Bone marrow (tissue), 2 donors: ENCODE measurements at places on chromosomes 4 and X.

- DNase-seq, result no peak
Measured at GRCh38 chr4:761739-762138, 56.1 kb downstream of the PCGF3 start.

DNA sequence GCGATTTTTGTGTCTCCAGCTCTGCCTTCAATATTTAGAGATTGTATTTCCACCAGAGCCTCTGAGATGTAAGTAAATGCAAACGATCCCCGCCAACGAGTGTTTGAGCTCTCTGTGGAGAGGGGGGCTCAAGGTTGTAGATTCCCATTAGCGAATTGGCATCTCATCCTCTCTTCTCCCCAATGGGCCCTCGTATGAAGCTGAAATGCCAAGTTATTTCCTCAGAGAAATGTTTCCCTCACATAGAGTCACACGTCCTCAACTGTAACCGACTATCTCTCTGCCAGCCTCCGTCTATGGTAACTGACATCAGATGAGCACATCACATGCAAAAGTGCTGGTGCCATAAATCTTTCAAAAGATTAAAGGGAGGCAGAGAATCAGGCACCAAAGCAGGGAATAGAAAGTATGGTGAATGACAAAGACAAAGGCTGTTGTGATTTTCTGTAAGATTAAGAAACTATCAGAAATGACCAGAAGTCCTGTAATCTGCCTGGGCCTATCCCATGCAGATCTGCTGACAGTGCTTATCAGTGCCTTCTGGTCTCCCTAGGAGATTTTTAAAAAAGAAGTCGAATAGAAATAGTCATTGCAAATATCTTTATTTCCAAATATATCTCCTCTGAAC is 157.1 kb downstream of the PDGFRA start:
- DNase-seq, result no peak

GRCh38 chr4:96708766-96709165 is 868.9 kb downstream of the PDHA2 start:
- no peak for DNase-seq

DNA sequence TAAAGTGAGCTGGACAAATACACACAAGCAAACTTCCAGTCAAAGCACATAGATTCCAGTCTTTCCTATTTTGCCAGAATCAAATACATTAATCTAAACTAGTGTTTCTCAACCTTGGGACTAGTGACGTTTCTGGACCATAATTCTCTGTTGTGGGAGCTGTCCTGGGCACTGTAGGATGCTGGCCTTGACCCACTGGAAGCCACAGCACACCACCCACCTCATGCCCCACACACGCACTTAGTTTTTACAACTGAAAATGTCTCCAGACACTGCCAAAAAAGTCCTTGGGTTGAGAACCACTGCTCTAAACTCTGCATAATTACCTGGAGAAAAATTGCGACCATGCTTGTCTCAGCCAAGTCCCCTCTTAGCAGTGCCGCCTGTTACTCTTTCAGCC is 57.6 kb downstream of the MAP3K15 start:
- no peak for DNase-seq

- no peak for DNase-seq
Measured at GRCh38 chr4:144653781-144654545, 8.0 kb downstream of the HHIP start.

DNA sequence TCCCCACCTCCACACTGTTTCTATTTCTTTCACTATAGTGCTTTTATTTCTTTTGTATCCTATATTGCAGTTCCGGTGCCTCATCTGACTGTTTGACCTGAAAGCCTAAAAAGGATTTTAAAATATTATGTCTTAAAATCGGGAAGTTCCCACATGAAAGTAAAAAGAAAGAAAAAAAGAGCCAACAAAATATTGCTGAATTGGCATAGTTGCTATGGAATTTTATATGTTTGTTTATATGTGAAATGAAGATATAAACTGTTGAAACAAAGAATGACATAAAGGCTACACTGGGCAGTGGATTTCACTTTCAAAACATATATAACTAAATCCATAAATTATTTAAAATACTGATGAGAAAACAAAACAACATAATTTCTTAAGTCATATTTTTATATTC is 1383.7 kb downstream of the C4orf33 start:
- DNase-seq, result no peak

GRCh38 chr4:90234916-90235547 is 107.8 kb downstream of the CCSER1 start:
- no peak for DNase-seq

- DNase-seq, result no peak
Measured at GRCh38 chr4:13783800-13784411, 156.4 kb upstream of the BOD1L1 start.
